ENCODE measurements at places on chromosomes 5 and 9. TPM values are rescaled to one million over a fixed set of nuclear protein-coding genes. Genes with fewer than 3 reads are reported as not detected.

Gene PCDHA8
- total RNA-seq: 0.83 TPM

Gene NMUR2
- total RNA-seq: not detected

Gene CKMT2
- total RNA-seq: 8.6 TPM

Gene SLC25A2
- not detected for total RNA-seq

Gene FST
- 16.4 TPM for total RNA-seq

Gene BAAT
- total RNA-seq: not detected

Gene PFN3
- total RNA-seq: not detected

Gene OSMR
- 39.2 TPM for total RNA-seq

Gene PLPP7
- 13.3 TPM for total RNA-seq

Gene ANKRA2
- 18.7 TPM for total RNA-seq

Gene GABRA1
- not detected for total RNA-seq

Gene TRIM7
- total RNA-seq: 2.7 TPM

Gene FOXD4L5
- total RNA-seq: not detected

Gene PCDHA4
- total RNA-seq: 0.50 TPM

Gene SPATA24
- total RNA-seq: 2.9 TPM

Gene ADAMTSL2
- total RNA-seq: 2.9 TPM
